GM04504 (cell line): ENCODE measurements at places on chromosomes 11 and 22.
A peak's percentile ranks its signal among the peaks of the same experiment; 100 is the strongest.

DNA sequence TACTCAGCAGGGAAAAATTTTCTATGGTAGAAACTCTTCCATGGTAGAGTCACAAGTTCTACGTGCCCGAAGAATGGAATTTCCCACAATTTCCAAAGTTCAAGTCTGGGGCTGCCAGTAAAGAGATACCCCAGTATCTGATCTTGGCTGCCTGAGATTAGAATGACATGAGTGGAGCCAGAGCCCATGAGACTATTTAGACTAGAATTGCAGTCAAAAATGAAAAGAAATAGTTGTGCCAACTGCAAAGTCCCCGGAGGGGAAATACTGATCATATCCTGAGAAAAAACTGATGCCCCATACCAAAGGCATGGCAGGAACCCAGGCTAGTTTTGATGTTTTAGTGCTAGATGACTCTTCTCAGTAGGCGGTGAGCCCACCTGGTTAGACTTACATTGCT, 11.2 kb downstream of the MAJIN start:
- no peak for DNase-seq

DNA sequence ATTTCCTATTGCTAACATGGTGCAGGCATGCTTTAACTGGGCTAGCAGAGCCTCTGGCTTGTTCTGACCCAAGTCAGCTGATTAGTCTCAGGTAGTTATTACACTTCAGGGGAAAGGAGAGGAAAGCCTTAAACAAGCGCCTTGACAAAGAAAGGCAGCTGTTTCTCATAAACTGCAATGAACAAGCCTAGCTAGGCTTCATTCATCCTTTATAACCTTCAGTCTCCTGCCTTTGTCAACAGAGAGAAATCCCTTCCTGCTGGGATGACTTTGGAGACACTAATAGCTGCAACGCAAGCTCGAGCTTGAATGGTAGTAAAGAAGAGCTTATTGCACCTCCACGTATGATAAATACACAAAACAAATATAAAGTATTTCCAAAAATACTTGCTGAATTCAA, 68.4 kb downstream of the CCDC34 start:
- no peak for DNase-seq

GRCh38 chr11:28619846-28620540, 511.8 kb downstream of the METTL15 start:
- no peak for DNase-seq

GRCh38 chr11:67634366-67635230, 4.9 kb upstream of the NUDT8 start:
- DNase-seq: no peak

DNA sequence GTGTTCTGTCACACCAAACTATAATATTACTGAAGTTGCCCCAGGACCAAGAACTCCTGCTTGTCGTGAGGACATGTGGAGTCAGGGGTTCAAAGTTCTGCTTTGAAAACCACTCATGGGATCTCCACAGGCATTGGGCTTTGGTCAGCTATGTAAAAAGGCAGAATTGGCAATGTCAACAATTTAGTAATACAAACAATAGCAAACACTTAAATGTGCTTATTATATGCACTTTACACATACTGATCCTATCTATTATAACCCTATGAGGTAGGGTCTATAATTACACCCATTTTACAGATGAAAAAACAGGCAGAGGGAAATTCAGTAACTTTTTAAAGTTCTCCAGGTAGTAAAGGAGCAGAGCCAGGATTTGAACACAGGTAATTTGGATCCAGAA, 94.6 kb downstream of the CCDC83 start:
- DNase-seq: no peak

GRCh38 chr11:8705146-8705545, 22.6 kb downstream of the RPL27A start:
- DNase-seq: no peak

DNA sequence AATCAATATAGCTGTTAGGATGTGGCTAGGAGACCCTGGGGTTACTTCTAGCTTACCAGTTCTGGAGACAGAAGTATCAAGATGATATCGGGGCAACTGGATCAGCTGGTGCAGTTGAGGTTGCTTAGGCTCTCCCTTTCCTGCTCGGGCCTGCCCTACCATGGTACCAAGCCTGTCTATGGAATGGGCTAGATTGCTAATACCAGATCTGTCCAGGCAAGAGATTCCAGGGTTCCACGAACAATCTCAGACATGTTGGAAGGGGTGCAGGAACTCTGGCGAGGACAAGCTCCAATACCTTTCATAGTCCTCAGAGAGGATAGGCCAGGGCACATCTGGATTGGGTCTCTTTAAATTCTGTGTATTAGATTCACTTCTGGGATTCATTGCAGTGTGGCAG, 53.8 kb downstream of the ADM start:
- no peak for DNase-seq

- DNase-seq: peak; percentile 26
These were observed 39.5 kb upstream of the SLC1A2 start for GRCh38 chr11:35458846-35459245.

- no peak for DNase-seq
These were observed 121.5 kb downstream of the CHST1 start for GRCh38 chr11:45543808-45544422.

- no peak for DNase-seq
These were observed 2.4 kb downstream of the LGR4 start for GRCh38 chr11:27470166-27470565.

DNA sequence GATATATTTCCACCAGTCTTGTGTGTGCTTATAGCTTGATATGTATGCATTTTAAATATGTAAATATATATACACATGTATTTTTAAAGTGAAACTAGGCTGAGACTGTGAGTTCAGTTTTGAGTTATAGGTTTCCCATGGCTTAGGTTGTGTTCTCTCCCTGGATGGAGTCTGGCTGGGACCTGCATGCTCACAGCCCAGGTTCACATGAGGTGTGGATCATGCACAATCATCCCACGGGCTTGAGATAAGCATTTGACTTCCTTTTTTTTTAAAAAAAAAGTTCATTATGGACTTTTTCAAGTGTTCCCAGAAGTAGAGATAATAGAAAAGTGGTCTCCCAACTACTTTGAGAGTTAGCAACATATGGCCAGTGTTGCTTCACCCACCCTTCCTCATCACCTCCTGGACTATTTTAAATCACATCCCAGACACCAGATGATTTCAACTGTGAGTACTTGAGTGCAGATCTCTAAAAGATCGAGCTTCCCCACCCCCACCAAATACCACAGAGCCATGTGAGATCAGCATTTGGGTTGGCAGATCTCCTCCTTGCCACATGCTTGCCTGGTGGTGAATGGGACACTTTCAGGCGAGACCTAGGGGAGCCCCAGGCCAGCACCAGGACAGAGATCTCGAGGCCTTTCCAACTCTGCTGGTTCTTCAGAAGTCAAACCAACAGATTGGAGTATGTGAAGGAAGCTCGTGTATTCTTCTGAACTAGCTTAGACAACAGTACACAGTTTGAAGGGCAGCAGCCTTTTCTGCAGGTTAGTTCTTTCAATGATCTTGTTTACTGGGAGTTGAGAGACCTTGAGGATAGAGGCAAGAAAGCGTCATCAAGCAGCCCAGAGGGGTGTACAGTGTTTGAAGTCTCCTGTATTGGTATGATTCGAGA, 15.9 kb downstream of the MED15 start:
- peak; percentile 78 for DNase-seq

DNA sequence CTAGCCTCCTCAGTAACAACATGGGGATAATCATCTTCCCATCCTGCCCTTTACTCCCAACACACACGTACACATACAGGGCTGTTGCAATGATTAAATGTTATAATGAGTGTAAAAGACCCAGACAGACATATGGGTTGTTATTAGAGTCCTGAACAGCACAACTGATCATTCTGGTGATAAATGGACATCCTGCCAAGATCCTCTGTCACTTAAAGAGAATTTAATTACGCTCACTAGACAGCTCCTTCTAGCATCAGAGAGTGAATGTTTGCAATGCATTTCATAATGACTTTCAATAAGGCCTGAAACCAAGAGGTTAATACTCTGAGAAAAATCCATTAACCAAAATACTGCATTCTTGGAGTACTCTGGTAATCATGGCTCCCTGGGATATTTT, 115.8 kb downstream of the KCNC1 start:
- no peak for DNase-seq

DNA sequence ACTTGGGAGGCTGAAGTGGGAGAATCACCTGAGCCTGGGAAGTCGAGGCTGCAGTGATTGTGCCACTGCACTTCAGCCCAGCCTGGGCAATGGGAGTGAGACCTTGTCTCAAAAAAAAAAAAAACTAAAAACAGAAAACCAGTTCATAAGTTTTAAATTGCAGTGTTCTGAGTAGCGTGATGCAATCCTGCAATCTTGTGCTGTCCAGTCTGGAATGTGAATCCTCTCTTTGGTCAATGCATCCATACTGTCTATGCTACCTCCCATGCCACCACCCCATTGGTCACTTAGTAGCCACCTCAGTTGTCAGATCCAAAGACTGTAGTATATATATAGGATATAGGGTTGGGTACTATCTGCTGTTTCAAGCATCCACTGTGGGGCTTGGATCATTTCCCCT, 11.1 kb downstream of the YAP1 start:
- DNase-seq: no peak

- no peak for DNase-seq
These were observed 751 bp upstream of the WNT7B start for GRCh38 chr22:45977551-45978274.

- no peak for DNase-seq
These were observed 4.7 kb downstream of the SIK2 start for GRCh38 chr11:111606986-111607385.

DNA sequence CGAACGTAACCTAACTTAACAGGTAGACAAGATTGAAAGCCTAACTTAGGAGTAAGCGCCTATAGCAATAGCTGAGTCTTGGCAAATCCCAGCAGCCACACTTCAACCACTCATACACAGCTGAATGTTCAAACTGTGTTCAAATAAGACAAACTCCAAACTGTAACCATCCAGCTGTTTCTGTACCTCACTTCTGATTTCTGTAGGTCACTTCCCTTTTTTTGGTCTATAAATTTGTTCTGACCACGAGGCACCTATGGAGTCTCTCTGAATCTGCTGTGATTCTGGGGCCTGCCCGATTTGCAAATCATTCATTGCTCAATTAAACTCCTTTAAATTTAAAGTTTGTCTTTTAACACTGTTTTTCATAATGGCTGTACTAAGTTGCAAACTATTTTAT, 8.2 kb upstream of the TENM4 start:
- DNase-seq: no peak

- DNase-seq: no peak
These were observed 28.4 kb upstream of the RBFOX2 start for GRCh38 chr22:36056980-36057379.

GRCh38 chr11:104965735-104966134, 2.6 kb downstream of the CASP4 start:
- no peak for DNase-seq

- no peak for DNase-seq
These were observed 146.8 kb downstream of the KIRREL3 start for GRCh38 chr11:126853732-126854131.

DNA sequence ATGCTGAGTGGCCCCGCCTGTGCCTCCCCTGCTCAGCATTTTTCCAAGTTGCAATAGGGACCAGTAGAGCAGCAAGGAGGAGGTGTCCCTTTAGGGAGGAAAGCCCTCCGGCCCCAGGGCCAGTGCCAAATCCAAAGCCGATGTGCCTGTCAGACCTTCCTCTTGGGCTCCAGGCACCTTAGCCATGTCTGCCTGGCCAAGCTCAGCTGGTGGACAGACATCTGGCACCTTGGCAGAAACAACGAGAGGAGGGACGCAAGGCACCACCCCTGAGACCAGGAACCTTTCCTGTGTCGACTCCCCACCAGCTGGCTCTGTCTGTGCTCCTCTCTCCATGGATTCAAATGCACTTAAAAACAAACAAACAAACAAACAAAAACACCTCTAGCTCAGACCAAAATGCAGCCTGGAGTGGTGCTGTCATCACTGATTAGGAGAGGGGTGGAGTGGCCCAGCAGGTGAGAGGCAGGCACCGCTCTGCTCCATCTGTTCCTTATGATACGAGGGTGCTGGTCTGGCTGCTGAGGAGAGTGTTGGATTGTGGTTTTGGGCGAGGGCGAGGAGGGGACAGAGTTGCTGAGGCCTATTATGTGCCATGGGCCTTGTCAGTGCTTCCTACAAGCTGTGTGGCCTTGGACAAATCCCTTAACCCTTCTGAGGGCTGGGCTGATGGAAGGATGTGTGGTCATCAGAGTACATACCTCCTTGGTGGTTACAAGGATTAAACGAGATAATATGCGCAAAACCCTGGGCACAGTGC, 46.2 kb downstream of the TP53I11 start:
- DNase-seq: no peak

DNA sequence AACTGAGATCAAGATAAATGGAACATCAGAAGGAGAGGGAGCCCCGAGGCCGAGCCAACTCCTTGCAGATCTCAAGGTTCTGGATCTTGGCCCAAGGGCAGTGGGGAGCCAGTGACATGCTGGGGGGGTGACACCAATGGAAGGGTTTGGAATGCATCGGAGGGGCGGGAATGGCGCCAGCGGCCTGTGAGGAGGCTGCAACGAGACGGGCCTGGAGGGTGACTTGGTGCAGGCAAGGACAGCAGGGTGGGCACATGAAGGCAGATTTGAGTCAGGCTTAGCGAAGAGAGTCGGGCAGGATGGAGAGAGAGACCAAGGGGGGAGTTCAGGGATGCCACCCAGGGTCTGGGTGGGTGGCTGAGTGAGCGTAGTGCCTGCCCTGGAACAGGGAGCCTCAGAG, 23.2 kb downstream of the ELFN2 start:
- DNase-seq: no peak

GRCh38 chr11:19345848-19346681, 105.3 kb upstream of the E2F8 start:
- no peak for DNase-seq

DNA sequence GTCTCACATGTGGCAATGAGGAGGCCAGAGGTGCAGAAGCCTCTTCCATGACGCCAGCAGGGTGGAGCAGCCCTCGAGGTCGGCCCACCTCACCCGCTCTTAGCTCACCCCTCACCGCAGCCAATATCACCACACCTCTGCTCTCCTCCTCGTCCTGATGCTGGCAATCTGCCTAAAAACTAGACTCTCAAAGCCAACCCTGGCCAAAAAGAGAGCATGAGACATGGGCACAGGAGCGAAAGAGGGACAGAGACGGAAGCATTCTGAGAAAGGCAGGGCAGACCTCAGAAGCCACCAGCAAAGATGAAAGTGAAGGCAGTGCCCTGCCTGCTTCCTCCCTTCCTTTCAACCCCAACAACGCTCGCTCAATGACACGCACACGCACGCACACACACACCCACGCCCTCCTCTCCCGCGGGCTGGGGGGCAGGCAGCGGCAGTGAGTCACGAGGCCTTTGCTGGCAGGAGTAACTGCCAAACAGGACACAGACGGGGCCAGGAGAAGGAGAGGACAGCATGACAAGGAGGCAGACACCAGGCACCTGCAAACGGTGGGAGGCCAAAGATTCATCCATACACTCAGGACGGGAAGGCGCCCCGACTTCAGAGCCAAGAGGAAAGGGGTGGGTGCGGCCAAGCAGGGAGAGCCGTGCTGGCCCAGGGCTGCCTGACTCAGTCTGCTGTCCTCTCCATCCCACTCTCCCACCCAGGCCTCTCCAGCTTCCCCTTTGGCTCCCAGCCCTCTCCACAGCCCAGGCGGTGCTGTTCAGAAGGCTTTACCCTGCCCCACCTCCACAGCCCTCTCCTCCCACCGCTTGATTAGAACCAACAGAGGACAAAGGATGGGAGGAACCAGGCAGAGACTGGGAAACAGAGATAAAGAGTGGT, 11.4 kb downstream of the IGSF9B start:
- DNase-seq: no peak
